ENCODE measurements at places on chromosomes 3 and 15. TPM values are rescaled to one million over a fixed set of nuclear protein-coding genes. Genes with fewer than 3 reads are reported as not detected.

The AGBL1 gene
- total RNA-seq: 0.08 TPM

The NEK11 gene
- total RNA-seq: 2.0 TPM

The MESP2 gene
- total RNA-seq: not detected

The LRRIQ4 gene
- total RNA-seq: 0.20 TPM

The WDR6 gene
- 81.9 TPM for total RNA-seq
